ENCODE measurements at places on chromosomes 11 and 22.

DNA sequence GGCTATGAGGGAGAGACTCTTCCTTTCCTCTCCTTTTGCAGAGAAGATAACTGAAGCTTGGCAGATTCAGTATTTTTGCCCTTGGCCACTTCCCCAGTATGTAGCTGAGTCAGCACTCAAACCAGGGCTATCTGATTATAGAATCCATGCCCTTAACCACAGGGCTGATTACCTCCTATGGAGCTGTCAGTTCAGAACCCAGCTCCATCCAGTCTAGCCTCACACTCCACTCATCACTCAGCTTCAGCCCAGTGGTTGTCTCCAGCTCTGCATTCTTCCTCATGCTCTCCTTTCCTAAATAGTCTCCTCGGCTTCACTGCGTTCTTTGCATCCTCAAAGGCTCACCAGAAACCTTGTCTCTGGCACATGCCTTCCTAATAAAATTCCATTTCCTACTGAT is 151.6 kb upstream of the BLID start:
- no peak for DNase-seq

GRCh38 chr11:118660681-118661424 is 18.6 kb downstream of the TREH start:
- no peak for DNase-seq

- DNase-seq = no peak
These were observed 124.0 kb downstream of the ETS1 start for GRCh38 chr11:128463371-128463829.

DNA sequence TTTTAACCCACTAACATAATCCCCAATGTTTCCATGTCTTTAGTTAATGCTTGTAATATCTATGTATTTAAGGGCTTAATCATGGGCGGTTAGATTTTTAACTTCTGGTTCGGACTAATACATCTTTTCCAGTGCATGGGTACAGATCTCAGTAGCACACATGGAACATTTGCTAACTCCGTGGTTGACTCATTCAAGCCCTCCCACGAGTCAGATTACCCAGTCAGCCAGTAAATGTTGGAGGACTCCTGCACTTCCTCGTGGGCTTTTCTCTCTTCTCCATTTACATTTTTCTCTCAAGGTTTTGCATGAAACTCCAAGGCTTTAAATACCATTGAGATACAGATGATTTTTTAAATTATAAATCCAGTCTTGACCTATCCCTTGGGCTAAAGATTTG is 313.9 kb downstream of the ST3GAL4 start:
- DNase-seq = no peak

DNA sequence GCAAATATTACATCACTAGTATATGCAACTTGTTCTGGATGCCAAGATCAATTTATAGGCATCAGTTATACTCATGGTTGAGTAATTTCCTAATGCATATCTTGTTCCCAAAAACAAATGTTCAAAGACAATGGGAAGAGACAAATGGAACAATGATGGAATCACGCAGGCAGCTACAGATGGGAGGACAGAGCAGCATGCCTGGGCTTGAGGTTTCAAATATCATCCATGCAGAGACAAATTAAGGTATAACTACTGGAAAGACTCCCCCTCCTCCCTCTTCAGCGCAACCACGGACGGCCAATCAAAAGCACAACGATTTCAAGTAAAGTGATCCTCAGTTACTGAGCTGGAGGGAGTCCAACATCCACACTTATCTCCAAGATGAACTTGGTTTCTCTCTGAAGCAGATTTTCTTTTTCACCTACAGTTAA is 106.8 kb downstream of the CCDC83 start:
- no peak for DNase-seq

DNA sequence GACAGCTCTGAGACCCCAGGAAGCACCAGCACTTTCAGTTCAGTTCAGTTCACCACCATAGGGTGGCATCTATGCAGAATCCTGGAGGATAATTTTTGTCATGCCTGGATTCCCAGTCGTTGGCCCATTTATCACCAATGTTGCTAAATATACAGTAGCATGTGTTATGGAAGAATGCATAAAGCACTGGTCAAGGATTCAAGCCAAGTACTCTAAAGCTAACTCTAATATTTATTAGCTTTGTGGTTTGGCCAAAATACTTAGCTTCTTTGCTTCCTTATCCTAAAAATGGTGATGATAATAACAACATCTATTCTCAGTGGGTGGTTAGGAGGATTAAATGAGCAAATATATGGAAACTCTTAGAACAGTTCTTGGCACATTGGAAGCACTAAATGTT is 294.7 kb upstream of the ZC3H12C start:
- no peak for DNase-seq

DNA sequence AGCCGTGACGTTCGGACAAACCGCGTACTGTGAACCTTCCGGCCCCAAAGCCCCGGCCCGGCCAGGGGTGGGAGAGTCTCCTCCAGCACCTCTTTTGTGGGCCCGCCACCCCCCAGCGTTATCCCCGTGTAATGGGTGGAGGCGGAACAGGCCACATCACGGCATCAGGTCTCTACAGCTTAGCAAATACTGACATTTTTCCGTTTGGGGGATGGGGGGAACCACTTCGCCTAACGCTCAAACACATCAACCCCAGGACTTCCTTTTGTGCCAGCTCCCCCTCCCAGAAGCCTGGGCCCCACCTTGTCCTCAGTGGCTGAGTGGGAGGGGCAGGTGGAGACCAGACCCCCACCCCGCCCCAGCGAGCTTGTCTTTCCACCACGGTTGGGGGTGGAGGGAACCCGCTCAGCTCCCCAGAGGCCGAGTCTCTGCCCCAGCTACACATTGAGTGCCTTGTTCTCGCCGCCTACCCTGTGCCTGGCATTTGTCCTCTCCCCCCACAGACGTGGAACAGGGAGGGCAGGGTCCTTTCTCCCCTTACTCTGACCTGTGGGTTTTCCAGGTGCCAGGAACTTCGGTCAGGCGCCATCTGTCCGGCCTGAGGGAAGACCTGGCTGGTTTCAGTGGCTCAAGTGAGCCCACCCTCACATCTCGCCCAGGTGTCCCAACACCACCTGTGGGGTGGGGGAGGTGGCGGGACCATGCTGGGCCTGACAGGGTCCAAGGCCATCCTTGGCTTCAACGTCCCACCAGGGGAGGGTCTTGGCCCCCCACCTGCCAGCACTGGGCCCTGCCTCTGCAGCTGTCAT is 29.6 kb downstream of the SBF1 start:
- DNase-seq = no peak

GRCh38 chr11:15599376-15599775 is 484.7 kb downstream of the INSC start:
- no peak for DNase-seq

- DNase-seq = no peak
These were observed 96.3 kb downstream of the PAX6 start for GRCh38 chr11:31714840-31715239.

GRCh38 chr22:23503736-23504440 is 76.2 kb downstream of the IGLL1 start:
- DNase-seq = no peak

DNA sequence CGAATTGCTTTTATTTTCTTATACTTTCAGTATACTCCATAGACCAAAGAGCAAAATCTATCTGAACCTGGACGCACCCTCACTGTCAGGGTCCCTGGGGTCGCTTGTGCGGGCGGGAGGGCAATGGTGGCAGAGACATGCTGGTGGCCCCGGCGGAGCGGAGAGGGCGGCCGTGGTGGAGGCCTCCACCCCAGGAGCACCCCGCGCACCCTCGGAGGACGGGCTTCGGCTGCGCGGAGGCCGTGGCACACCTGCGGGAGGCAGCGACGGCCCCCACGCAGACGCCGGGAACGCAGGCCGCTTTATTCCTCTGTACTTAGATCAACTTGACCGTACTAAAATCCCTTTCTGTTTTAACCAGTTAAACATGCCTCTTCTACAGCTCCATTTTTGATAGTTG is 1077.4 kb downstream of the BRD1 start:
- no peak for DNase-seq

DNA sequence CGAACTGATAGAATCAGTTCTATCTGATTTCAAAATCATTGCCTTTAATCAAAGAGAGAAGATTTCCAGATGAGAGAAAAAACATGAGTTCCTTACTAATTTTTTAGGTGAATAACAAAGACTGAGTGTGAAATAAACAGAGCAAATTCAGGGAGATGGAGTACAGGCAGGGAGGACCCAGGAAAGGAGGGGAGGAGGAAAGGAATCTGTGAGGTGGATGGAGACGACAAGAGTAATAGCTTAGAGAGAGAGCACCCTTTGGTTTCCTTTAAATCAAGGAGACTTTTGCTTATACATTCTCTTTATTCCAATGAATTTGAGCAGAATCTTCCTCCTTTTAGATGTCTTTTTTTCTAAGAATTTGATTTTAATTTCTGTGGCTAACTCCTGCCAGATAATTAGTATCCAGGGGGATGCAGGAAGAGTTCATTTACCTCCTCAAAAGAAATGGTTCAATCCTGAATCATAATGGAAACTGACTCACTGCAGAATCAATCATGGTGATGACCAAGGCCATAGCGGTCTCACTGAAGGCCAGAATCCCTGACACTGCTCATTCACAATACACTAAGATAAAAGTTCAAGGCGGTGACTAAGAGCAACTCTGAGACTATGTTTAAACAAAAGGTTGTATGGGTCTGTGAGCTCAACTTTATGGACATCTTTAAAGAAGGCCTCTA is 234.0 kb upstream of the ZC3H12C start:
- no peak for DNase-seq

GRCh38 chr11:62857541-62857982 is 18.2 kb upstream of the WDR74 start:
- no peak for DNase-seq

DNA sequence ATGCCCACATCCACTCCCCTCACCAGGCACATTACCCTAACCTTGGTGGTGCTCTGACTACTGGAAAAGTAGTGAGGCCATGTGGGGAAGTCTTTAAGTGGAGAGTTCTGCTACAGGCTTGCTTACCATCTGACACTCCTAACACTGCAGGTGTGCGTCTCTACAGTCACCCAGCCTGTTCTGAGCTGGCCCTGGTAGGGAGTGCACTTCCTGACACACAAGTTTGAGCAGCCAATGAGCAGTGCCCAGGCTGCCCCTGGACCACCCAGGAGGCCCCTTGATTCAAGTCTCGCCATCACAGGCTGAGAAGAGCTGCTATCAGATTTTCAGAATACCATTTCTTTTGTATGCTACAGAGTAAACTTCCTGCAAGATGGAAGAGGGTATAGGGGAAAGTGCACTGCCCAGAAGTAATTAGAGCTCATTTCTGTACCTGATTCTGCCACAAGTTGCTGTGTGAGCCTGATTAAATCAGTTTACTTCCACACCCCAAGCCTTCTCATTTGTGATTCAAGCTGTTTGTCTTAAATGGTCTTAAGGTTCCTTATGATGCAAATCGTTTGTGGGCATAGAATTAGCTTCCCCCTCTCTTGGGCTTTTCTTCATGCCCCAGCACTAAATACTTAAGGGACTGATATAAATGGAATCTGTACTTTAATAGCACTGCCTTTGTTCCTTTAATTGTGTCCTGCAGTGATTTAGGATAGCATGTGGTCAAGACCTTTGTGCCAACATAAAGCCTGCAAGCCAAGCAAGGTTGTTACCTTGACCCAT is 22.2 kb downstream of the OPCML start:
- no peak for DNase-seq

GRCh38 chr11:110373051-110373702 is 56.6 kb upstream of the FDX1 start:
- no peak for DNase-seq

DNA sequence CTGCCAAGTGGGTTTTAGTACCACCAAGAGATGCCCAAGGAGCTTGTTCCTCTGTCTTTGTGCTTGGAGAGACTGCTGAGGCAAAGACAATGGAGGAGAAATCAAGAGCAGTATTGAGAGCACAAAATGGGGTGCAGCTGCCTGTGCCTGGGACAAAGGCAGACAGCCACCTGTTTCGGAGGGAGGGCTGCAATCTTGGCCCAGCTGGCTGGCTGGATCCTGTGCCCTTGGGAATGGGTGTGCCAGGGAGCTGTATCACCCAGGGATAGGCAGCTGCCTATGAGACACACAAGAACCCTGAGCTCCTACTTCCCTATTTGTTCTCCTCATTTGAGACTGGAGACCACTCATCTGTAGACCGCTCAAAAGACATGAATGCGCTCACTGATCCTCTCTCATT is 23.3 kb upstream of the CHRM4 start:
- DNase-seq = no peak

GRCh38 chr11:86639137-86639536 is 33.3 kb downstream of the ME3 start:
- DNase-seq = no peak

GRCh38 chr22:42791721-42792452 is 65.2 kb downstream of the ARFGAP3 start:
- no peak for DNase-seq

GRCh38 chr22:46113110-46113909 is 37.0 kb upstream of the PPARA start:
- no peak for DNase-seq

GRCh38 chr11:12667646-12668045 is 6.6 kb upstream of the TEAD1 start:
- no peak for DNase-seq

DNA sequence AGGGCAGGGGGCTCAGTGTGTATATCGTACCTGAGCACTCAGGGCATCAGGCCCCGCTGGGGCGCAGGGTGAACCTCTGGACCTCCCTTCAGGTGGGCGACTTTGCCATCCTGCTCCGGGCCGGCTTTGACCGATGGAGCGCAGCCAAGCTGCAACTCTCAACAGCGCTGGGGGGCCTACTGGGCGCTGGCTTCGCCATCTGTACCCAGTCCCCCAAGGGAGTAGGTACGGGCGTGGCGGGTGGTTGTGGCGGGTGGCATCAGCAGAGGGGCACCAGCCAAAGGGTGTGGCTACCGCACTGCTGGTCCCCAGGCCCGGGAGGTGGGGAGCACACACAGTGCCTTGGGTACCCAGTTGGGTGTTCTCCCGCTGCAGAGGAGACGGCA is 6.3 kb downstream of the SLC39A13 start:
- no peak for DNase-seq

DNA sequence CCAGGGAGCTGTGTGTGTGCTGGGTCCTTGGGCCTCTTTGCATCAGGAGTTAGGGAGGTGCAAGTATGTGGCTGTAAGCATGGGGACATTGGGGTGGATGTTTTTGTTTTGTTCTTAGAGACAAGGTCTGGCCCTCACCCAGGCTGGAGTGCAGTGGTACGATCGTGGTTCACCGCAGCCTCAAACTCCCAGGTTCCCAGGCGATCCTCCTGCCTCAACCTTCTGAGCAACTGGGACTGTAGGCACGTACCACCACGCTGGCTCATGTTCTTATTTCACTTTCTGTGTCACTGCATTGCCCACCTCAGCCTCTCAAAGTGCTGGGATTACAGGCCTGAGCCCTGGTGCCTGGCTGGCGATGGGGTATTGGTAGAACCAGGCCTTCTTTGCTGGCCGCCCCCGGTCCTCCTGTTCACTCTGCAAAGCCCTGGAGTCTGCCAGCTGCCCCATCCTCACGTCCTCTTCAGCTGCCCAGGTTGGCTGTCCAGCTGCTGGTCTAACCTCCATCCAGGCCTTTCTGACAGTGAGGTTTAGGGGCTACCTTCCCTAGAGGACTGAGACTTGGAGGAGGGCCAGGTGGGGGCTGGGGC is 851 bp upstream of the GRAMD4 start:
- DNase-seq = no peak

- no peak for DNase-seq
These were observed 59.1 kb downstream of the CLMP start for GRCh38 chr11:123135863-123136446.

- no peak for DNase-seq
These were observed 26.8 kb downstream of the WBP2NL start for GRCh38 chr22:42025421-42025820.
